ENCODE measurements at places on chromosomes 16 and 17. TPM values are rescaled to one million over a fixed set of nuclear protein-coding genes. Genes with fewer than 3 reads are reported as not detected.

The NPTX1 gene
- 19.7 TPM for total RNA-seq

The TPSD1 gene
- total RNA-seq, result not detected

The SIRT7 gene
- total RNA-seq, result 15.3 TPM

The NT5M gene
- total RNA-seq, result 5.0 TPM

The SYCE1L gene
- 2.8 TPM for total RNA-seq

The KSR1 gene
- 53.5 TPM for total RNA-seq

The ODAD4 gene
- 3.1 TPM for total RNA-seq

The NUPR1 gene
- total RNA-seq, result 0.31 TPM

The CSH2 gene
- total RNA-seq, result not detected

The SPDYE4 gene
- not detected for total RNA-seq

The ZNF232 gene
- 22.8 TPM for total RNA-seq

The CDRT15L2 gene
- not detected for total RNA-seq

The ARL17A gene
- total RNA-seq, result 44.8 TPM

The TMED6 gene
- not detected for total RNA-seq

The GPR139 gene
- 3.4 TPM for total RNA-seq

The SEPTIN12 gene
- not detected for total RNA-seq

The MMP28 gene
- 9.7 TPM for total RNA-seq

The OTOA gene
- total RNA-seq, result 1.9 TPM

The SPNS2 gene
- total RNA-seq, result 16.3 TPM

The KREMEN2 gene
- not detected for total RNA-seq

The SRSF1 gene
- 350 TPM for total RNA-seq

The TSPAN10 gene
- total RNA-seq, result 0.63 TPM

The KRTAP4-9 gene
- total RNA-seq, result not detected

The ZG16B gene
- not detected for total RNA-seq

The PAQR4 gene
- 20.3 TPM for total RNA-seq

The KRT25 gene
- not detected for total RNA-seq

The CCL1 gene
- not detected for total RNA-seq

The EIF4A3 gene
- 55.7 TPM for total RNA-seq

The CBX8 gene
- total RNA-seq, result 5.9 TPM

The CD300E gene
- total RNA-seq, result not detected

The ACSM2A gene
- not detected for total RNA-seq

The ARL6IP1 gene
- 375 TPM for total RNA-seq

The DUSP3 gene
- total RNA-seq, result 38.2 TPM

All from parietal lobe (tissue), 2 donors.